CD4-positive, alpha-beta T cell treated with Interleukin-1 beta for 1 hour (primary cell): ENCODE measurements at places on chromosomes 7 and 10.

GRCh38 chr7:156257904-156258303 lies 382.7 kb upstream of the RNF32 start:
- no peak for DNase-seq

- no peak for DNase-seq
Measured at GRCh38 chr7:142807855-142808460, 37.2 kb downstream of the PRSS2 start.

GRCh38 chr10:72318418-72319262 lies 36.1 kb downstream of the DNAJB12 start:
- no peak for DNase-seq

DNA sequence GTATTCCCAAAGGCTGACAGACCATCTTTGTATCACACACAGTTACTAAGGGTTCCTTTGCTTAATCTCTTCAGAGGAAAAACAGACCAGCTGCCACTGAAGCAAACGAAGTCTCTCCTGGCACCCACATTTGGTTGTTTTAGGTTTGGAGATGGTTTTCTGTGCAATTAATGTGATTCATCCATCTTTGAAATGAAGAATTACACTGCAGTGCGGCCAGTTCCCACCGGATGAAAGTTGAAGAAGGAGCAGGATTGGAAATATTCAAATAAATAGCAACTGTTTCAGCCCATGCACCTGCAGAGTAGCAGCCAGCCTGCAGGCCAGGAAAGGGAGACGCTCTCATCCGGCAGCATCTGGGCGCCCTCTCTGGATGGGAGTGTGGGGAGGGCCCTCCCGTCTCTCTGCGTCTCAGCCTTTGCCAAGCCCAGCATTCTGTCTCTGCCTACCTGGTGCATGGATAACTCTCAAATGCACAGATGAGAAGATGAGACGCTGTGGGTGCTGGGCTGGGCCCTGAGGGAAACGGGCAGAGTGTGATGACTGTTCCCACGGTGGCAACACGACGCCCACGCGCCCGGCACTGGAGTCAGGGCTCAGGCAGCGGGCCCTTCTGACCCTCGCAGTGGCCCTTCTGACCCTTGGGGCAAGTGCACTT lies 214.0 kb downstream of the PTPRN2 start:
- no peak for DNase-seq

- no peak for DNase-seq
Measured at GRCh38 chr7:159196584-159196983, 51.9 kb upstream of the VIPR2 start.

DNA sequence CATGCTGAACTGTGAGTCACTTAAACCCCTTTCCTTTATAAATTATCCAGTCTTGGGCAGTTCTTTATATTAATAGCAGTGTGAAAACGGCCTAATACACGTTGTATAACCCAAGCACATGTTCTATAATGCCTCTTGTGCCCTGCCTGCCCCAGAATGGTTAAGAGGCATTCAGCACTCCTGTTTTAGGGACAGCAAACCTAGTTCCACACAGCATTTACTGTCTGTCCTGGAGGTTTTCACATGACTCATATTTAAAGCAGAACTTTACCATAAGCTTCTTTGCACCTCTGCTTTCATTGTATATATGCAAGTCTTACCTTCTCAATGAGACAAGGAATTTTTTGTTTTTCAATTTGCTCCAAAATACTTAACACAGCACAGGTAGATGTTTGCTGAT lies 144.8 kb downstream of the ICA1 start:
- no peak for DNase-seq

DNA sequence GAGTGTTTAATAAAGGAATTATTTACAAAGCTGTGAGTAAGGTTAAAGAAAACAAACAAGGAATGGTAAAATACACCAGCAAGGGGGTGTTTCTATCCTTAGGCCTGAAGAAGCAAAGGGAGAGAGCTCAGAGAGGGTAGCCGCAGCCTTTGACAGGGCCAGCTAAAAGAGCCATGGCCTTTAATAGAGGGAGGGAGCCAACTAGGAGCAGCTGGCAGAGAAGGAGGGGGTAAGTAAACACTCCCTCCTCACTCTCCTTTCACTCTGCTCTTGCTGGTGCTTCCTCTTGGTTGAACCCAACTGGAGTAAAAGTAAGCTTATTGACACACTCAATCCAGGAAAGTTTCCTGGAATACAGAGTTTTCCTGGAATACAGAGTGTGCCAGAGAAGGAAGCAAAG lies 87.5 kb downstream of the CH25H start:
- DNase-seq: no peak

- DNase-seq: no peak
Measured at GRCh38 chr7:113371416-113372043, 253.2 kb upstream of the SMIM30 start.

DNA sequence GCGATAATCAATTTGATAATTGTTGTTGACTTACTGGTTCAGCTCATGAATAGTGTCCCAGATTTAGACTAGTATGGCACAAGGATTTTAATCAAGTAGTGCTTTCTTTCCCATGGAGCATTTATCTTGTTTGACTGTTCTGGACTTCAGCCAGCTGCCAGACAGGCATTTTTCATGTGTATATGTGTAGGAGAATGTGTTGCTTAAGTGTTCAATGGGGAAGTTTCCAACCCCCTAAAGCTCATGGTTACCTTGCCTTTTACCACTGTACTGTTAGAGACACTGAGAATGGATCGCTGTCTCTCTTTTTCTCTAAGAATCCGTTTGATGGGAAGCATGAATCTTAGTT lies 103.9 kb downstream of the LRRC4 start:
- DNase-seq: no peak

DNA sequence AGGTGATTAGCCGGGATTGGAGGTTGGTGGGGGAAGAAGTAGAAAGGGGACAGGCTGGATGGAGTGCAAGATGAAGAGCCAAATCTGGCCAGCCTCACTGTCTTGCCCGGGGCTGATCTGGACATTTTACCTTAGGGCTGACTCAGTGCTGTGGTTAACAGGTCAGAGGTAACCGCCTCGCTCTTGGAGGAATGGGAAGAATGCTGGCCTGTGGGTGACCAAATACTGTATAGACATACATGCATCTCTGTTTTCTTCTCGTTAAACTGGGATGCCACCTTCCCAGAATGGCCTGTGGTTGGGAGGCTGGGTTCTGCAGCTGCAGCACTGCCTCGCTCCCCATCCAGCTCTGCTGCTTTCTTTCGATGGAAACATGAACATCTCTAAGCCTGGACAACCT lies 120.0 kb downstream of the SEC23IP start:
- DNase-seq: no peak

DNA sequence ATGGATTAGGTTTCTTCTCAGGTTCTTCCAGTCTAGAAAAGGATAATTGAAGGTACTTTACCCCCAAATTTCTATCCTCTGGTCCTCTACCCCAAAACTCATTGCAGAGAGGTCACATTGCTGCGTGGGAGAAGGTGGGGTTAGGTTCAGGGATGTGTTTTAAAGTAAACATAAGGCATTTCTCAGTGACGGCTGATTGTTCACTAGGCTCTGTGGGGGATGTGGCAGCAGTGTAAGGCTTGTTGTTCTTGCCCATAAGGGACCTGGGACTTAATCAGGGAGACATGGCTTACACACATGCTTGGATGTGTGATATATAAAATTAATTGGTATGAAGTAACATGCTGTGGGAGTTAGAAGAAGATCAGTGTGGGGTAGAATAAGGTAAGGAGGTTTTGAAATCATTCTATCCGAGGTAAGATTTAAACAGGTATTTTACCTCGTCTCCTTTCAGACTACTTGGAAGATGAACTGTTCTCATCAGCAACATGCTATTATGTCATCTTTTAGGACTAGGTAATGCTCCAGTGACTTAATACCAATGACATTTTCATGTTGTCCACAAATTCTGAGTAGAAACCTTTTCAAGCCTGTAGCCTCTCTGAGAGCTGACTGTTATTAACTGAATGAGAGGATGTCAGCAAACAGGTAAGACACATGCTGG lies 6.6 kb downstream of the CCDC126 start:
- DNase-seq: no peak

GRCh38 chr7:158187694-158187994 lies 400.0 kb downstream of the PTPRN2 start:
- no peak for DNase-seq

GRCh38 chr10:47026301-47027107 lies 115.3 kb downstream of the PTPN20 start:
- DNase-seq: no peak

DNA sequence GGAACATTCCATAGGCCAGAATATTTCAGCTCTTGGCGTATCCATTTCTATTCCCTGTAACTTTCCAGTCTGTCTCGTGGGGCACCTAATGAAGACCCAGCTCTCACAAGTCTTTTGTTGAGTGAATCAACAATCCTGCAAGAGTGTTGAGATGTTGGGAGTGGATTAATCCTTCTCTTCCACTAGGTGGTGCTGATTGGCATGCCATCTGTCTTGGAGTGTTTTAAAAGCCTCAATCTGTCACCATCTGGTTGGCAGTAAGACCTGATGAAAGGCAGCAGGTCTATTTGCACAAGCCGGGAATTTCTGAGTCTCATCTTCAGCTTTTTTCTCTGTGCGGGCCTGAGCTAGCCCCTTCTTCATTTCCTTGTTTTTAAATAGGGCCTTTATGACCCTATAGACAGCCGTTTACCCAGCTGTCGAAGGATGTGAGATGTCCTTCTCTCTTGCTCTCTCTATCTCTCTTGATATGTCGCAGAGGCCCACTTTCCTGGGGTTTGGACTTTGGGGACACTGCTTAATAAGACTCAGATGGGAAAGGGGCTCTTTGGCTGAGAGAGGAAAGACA lies 180.5 kb downstream of the ZNF365 start:
- peak; percentile 18 for DNase-seq

GRCh38 chr7:106384373-106384772 lies 99.6 kb upstream of the NAMPT start:
- no peak for DNase-seq

GRCh38 chr10:113473851-113474250 lies 79.0 kb upstream of the HABP2 start:
- no peak for DNase-seq

DNA sequence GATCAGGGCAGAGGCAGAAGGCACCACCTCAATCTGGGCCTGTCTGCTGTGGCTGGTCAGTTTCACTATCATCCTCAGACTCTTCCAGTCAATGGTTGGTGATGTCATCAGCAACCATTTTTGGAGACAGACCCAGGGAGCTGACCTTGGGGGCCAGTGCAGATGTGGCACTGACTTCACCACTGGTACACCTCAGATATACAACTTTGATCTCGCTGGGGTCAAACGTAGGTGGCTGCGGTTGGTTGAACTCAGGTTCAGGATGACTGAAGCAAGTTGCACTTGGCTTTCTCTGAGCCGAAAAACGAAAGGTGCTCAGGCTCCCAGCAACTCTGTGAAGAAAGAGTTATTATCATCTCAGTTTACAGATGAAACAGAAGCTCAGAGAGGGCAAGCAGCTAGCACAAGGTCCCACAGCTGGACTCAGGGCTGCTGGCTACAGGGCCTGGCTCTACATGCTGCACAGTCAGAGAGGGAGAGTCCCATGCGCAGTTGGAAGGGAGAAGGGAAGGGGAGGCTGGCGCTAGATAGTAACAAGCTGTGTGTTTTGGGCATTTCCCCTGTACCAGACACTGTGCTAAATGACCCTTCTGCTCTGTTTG lies 27.2 kb downstream of the ANKRD16 start:
- DNase-seq: peak; percentile 6

DNA sequence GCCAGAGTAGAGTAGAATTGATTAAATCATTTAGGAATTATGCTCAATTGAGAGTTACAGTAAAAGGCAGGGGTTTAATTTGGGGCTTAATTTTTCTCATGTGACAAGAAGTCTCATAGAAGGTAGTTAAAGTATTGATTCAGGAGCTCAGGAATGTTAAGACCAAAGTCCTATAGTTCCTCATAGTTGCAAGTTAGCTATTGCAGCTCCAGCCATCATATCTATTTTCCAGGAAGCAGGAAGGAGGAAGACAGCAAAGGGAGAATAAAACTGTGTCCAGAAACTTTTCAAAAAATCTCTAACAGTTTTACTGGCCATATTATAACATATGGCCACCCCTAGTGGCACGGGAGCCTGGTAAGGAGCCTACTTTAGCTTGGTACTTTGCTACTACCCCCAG lies 97.0 kb upstream of the RPA3 start:
- DNase-seq: no peak

DNA sequence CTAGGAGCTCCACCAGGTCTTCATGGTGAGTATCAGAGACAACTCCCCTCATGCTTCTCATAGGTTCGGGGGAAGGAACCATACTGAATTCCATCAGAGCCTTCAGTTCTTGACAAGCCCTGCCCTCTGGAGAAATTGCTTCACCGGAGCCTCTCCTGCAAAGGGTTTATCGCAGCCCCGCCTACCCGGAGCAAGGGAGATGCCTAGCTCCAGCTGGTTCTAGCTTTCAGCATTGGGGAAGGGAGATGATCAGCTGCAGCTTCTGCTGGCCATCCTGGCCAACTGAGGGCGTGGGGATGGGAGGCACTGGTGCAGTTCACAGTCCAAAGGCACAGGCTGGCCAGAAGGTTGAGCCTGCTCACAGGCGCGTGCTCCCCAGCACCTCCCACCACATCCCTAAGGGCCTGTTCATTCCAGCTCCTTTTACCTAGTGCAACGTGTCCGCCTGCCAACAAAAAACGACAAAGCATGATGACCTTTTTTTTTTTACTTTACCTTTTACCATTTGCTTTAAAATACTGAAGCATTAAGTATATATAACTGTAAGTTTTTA lies 31.2 kb downstream of the LANCL2 start:
- no peak for DNase-seq

DNA sequence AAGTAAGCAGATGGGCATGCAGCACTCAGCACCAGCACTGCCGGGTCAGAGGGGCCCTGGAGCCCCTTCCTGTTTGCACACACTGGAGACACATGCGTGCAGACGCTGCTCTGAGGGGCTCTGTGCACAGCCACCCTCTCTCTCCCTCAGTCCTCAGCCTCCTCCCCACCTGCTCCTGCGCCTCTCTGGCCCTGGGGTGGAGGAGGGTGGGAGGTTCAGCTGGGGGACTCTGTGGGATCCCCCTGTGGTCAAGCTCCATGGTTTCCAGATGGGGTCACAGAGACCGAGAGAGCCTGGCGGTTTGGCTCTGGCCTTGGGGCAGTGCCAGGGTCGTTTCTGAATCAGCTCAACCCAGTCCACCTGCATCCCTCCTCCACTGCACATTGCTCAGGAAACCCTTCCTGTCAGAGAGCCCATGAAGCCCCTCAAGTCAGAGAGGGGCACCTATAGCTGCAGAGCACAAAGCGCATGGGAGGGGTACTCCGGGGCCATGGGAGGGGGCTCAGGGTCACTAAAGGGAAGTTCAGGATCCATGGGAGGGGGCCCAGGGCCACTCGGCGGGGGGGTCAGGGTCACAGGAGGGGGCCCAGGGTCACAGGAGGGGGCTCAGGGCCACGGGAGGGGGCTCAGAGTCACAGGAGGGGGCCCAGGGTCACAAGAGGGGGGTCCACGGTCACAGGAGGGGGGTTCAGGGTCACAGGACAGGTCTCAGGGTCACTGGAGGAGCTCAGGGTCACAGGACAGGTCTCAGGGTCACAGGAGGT lies 161.7 kb downstream of the ADARB2 start:
- no peak for DNase-seq

GRCh38 chr10:112314822-112315474 lies 31.7 kb downstream of the TECTB start:
- peak; percentile 68 for DNase-seq

GRCh38 chr10:71893258-71893815 lies 42.3 kb upstream of the PSAP start:
- no peak for DNase-seq
